ENCODE measurements at places on chromosomes 16 and 17.

GRCh38 chr17:36532435-36532975 lies 2.2 kb downstream of the MYO19 start:
- DNase-seq = no peak

- no peak for DNase-seq
Measured at GRCh38 chr16:31700530-31701388, 172.8 kb upstream of the ZNF267 start.

GRCh38 chr16:20383106-20384029 lies 21.2 kb downstream of the PDILT start:
- no peak for DNase-seq

GRCh38 chr17:29559640-29560039 lies 7.2 kb downstream of the ABHD15 start:
- DNase-seq = no peak

DNA sequence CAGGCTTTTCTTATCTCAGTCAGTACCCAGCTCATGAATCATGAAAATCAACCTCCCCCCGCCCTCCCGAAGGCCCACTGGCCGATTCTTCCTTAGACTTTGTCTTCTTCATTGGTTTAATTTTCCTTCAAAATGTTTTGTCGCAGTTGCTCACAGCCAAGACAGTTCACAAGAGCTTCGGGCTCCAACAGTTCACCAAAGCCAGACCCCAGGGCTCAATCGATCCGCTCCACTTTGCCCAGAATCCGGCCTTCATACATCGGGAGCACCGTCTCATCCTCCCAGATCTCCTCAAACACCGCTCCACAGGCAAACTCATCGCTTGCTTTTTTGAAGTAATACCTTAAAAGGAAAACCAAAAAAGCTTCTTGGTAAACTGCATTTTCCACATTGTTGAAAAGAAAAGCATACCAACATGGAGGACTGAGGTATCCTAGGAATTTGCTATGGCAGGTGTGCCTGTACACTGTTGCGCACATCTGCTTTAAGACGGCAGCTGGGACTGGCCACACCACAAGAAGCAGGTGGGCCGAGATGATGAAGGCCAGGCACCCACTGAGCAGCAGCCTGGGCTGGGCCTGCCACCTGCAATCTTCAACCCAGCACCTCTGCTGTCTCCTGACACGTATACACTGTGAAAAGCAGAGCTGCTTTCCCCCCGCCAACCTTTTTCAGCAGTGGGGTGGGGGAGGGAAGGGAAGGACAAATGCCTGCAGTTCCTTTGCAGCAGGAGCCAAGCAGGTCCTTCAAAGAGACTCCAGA lies 31.5 kb downstream of the AXIN2 start:
- DNase-seq = no peak

DNA sequence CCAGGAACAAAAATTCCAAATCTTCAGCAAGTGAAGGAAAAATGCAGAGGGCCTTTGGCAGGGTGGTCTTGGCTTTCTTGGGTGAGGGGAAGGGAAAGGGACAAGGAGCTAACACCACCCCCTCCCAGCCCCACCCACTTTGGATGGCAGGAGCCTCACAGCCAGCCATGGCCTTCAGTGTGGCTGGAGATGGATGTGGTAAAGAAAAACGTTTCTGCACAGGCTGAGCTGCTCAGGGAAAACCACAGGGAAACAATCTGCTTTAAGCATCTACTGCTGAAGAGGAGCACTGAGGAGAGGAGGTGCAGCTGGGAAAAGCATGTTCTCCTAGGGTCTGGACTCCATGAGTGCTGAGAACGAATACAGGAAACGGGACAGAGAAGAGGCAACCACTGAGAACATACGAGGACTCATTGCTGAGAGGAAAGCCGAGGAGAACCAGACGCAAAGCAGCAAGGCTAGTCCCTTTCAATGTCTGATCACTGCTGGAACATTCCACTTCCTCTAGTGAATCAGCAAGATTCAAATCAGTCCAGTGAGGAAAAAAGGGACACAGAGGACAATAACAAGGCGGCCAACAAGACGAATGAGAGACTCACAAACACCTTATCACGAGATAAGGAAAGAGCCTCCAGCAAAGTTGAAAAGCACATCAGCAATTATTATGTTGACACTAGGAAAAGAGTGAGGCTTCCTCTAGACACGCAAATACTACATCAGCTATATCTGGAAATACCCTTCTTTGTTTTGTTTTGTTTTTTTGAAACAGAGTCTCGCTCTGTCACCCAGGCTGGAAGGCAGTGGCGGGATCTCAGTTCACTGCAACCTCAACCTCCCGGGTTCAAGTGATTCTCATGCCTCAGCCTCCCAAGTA lies 41.7 kb downstream of the ZZEF1 start:
- no peak for DNase-seq

DNA sequence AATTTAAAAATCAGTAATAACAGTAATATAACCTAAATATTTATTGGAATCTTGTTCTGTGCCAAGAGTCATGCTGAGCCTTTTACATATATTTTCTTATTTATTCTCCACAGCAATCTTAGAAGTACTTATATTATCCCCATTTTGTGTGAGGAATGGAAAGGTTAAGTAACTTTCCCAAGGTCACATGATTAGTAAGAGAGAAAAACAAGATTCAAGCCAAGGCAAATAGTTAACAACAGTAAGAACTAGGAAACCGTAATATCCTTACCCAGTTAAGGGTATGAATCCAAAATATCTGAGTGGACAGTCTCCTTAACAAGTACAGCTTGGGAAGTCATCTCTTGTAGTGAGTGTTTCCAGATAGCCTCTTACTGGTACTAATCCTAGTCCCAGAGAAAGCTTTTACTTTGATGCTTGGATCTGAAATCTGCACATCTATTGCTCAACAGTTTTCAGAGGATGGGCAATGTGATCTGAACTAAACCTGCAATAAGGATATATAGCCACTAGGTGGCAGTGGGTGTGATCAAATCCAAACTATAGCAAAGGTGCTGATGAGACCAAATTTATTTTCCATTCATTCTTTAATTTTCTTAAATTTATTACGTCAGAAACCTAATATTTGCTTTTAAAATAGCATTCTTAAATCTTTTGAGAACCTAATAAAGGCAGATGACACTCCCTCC lies 23.3 kb downstream of the SHISA6 start:
- no peak for DNase-seq

DNA sequence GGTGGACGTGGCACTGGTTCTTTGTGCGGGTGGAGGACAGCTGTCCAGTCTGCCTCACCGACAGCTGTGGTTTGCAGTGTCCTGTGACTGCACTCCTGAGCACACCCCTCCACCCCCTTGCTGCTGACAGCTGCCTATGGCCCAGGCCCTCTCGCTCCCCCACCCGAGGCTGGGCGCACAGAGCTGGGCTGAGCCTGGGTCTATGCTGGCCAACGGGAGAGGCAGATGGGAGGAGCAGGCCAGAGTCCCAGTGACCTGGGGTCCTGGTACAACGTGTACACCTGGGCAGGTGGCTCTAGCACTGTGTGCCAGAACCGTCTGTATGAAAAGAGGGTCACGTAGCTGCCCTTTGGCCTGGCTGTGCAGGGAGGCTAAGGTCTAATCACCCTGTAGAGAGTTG lies 30.5 kb downstream of the BAIAP2 start:
- DNase-seq = no peak

DNA sequence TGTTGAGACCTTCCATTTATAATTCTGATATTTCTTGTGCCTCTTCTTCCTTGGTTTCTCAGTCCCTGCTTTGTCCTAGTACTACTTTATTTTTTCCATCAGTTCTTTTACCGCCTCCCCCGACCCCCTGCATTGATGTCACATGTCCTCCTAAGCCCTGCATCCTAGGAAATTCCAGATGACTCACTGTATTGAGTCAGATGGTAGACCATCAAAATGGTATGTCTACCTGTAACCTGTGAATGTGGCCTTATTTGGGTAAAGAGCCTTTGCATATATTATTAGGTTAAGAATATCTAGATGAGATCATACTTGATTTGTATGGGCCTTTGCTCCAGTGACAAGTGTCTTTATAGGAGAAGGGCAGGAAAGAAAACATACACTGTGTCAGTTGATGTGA lies 515.3 kb upstream of the CA10 start:
- no peak for DNase-seq

- DNase-seq = no peak
Measured at GRCh38 chr17:2138761-2139160, 83.9 kb downstream of the HIC1 start.

DNA sequence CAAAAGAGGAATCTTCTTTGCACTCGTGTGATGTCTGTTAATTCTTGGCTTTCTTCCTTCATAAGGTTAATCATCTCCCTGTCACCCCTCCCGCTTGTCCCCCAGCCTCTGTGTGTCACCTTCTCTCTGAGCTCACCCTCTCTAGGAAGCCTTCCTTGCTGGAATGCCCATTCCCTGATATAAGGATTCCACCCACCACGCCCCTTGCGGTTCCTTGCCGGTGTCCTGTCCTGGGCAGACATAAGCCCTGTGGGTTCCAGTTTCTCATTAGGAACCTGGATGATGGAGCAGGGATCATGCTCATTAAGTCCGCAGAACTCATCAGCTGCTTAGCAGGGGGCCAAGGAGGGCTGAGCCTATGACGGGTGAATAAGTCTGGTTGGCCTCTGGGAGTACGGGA lies 559.3 kb downstream of the MAF start:
- no peak for DNase-seq

- DNase-seq = no peak
Measured at GRCh38 chr16:85696781-85697180, 8.0 kb upstream of the GINS2 start.

DNA sequence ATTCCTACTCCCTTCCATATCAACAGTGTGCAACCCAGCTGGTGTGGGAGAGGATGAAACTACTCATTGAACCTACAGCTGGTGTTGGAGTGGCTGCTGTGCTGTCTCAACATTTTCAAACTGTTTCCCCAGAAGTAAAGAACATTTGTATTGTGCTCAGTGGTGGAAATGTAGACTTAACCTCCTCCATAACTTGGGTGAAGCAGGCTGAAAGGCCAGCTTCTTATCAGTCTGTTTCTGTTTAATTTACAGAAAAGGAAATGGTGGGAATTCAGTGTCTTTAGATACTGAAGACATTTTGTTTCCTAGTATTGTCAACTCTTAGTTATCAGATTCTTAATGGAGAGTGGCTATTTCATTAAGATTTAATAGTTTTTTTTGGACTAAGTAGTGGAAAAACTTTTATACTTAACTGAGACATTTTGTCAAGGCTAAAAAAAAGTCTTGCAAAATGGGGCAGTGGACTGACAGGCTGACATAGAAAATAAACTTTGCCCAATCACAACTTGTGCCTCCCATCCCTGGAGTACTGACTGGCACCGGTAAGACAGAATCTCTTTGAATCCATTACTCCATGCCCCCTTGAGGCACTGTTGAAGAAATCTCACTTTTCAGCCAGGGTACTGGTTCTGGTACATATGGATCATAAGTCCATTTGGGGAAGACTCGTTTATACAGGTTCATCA lies 12.5 kb downstream of the TSR1 start:
- no peak for DNase-seq

- DNase-seq = no peak
Measured at GRCh38 chr16:88071908-88072307, 120.7 kb downstream of the BANP start.

GRCh38 chr17:36629252-36629847 lies 28.0 kb downstream of the MRM1 start:
- DNase-seq = no peak

DNA sequence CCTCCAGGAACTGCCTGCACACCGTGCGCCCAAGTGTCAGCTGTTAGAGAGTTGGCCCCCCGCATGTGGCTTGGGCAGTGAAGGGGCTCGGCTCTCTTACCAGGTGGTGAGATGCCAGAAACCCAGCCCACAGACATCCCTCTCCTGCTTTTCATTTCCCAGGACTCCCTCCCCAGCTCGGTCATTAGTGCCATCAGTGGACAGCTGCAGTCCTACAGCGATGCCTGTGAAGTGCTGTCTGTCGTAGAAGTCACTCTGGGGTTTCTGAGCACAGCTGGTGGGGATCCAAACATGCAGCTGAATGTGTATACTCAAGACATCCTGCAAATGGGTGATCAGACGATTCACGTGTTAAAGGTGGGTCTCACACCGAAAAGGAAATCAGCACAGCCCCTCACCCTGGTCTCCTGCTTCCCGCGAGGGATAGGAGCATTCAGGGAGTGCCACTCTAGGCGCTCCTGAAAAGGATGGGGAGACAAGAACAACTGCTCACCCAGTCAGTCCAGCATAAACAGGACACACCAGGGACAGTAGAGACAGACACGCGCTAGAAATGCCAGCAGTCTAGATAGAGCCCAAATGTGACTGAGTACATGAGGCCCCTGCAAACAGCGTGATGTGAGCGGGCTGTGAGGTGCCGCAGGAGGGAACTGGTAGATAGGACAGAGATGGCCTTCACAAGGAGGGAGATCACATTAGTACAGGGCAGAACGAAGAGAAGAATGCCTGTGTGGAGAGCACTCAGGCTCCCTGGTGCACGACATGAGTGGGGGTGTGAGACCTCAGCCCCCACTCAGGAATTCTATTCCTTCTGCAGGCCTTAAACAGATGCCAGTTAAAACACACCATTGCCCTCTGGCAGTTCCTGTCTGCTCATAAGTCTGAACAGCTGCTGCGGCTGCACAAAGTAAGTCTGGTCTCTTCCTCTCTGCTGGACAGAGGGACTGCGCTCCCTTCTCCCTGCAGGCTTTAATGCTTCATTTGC lies 25.7 kb upstream of the ENDOV start:
- no peak for DNase-seq

DNA sequence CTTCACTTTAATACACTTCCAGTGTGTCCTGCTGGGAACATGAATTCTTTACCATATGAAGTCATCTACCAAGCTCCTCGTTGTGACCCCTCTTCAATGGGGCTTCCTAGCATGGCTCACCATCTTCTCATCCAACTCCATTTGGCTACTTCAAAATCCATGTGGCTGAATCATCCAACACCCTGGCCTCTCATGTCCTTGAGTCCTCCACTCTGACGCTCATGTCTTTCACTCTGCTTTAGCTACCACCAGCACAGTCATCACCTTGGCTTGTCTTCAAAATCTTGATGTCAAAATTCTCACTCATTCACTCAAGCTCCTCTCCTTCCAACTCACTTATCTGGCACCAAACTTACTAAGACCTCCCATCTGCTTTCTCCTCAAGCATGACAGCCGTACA lies 35.8 kb downstream of the AMFR start:
- DNase-seq = no peak

DNA sequence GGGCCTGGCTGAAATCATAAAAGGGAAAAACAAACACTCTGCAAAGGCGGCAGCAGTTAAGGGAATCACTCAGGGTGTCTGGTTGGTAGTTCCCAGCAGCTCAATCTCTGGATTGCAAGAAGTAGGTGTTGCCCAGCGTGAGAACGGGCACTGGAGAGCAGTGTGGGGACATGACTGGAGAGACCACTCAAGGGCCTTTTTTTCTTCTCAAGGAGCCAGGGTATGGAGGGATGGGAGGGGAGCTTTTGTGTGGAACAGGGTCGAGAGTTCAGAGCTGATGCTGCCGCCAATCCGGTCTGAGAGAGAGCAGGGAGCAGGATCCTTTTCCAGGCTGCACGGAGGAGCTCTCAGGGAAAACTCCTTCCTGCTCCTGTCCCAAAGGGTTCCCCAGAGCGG lies 15.2 kb downstream of the SCNN1B start:
- DNase-seq = no peak

DNA sequence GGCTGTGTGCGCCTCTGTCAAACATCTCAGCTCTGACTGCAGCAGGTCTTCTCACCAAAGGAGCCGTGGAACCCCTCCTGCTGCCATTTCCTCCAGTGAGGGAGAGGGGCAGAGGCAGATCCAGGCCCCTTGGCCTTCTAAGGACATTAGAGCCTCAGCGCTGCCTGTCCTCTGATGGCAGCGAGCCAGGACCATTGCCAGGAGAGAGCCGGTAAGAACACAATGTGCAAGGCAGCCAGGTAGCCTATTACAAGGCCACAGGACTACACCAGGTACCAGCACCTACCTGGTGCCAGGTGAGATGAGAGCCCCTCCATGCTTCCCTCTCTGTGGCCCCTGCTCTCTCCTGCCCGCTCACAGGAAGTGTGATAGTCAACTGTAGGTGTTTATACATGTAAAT lies 11.0 kb downstream of the LRRC75A start:
- no peak for DNase-seq

All from cortex of kidney (tissue), 1 donor.